ENCODE measurements at places on chromosomes 3 and 15.

DNA sequence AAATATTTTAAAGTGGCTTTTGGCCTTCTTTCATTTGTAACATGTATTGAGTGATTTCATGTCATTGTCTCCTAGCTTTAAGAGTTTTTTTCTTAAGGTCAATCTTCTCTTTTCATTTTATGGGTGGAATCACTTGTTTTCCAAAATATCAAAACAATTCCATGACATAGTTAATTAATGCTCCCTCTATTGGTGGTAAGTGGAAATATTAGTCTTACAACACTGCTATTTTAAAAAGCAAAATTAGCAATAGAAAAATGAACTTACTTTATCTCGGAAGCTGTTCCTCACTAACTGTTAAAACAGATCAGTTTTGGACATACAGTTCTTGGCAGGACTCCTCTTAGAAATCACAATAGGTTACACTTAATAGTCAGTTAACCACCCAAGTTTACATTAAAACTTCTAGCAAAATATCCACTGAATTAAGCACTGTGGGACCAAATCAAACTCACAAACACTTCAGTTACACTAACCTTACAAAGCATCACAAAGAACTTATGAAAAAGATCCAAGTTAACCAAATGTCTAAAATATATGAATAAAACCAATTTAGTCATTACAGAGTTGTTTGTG is 42.4 kb downstream of the TIGIT start:
- no peak for DNase-seq

DNA sequence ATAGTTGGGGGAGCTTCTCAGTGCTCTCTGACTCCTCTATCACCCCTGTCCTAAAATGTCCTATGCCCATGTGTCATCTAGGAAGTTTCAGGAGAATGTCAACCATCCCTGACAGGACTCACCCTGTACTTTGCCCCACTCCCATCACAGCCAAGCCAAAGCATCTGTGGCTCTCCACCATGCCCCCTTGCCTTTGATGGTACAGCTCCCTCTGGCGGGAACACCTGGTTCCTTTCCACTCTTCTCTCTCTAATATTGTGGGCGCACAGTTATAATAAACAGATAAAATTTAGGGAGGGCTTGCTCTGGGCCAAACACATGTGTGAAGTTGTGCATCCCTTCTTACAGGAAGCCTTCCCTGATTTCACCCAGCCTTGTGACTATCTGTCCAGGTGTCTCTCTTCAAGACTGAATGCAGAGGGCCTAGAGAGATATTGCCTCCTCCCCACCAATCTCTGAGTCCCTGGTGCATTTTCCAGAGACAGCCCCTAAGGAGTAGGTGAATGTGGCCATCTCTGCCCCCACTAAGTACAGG is 62.8 kb downstream of the ISG20 start:
- peak; percentile 31 for DNase-seq

GRCh38 chr15:99295840-99296239 is 44.6 kb downstream of the LRRC28 start:
- DNase-seq = no peak

- DNase-seq = no peak
Measured at GRCh38 chr3:48630833-48631232, 4.4 kb downstream of the SLC26A6 start.

GRCh38 chr3:46656778-46657556 is 36.5 kb downstream of the ALS2CL start:
- no peak for DNase-seq

GRCh38 chr3:76509179-76509830 is 530.6 kb upstream of the ROBO2 start:
- no peak for DNase-seq

GRCh38 chr3:124714223-124714853 is 15.9 kb upstream of the UMPS start:
- DNase-seq = no peak

DNA sequence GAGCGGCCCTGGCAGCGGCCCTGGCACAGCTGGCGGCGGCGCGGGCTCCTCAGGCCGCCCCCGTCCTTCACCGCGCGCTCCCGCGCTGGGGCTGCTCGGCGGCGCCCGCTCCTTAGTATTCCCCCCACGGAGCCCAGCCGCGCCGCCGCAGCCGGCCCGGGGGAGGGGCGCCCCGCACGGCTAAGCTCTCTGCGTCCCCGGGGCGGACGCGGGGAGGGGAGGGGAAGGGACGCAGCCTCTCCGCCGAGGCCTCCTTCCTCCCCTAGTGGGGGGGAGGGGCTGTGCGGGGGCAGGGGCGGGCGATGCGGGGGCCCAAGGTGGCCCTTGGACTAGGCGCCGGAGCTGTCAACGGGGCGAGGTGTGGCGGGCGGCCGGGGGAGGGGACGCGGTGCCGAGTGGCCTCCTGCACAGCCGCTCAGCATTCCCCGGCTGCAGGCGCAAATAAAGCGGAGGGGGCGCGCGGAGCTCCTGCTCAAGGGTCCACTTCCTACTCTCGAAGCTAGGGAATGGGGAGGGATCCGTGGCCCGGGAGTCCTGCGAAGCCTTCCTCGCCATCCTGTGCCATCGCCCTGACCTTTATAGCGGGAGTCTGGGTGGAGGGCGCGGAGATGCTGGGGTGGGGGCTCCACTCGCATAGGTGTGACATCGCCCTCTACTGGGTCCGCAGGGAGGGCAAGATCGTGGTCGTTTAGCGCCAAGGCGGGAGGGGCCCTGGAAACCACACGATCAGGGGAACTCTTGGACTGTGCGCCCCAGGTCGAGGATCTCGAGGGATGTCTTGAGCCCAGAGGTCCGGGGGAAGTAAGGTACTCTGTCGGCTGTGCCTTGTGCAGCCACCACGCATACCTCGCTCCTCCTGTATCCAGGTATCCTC is 22.2 kb downstream of the EPHB3 start:
- no peak for DNase-seq

DNA sequence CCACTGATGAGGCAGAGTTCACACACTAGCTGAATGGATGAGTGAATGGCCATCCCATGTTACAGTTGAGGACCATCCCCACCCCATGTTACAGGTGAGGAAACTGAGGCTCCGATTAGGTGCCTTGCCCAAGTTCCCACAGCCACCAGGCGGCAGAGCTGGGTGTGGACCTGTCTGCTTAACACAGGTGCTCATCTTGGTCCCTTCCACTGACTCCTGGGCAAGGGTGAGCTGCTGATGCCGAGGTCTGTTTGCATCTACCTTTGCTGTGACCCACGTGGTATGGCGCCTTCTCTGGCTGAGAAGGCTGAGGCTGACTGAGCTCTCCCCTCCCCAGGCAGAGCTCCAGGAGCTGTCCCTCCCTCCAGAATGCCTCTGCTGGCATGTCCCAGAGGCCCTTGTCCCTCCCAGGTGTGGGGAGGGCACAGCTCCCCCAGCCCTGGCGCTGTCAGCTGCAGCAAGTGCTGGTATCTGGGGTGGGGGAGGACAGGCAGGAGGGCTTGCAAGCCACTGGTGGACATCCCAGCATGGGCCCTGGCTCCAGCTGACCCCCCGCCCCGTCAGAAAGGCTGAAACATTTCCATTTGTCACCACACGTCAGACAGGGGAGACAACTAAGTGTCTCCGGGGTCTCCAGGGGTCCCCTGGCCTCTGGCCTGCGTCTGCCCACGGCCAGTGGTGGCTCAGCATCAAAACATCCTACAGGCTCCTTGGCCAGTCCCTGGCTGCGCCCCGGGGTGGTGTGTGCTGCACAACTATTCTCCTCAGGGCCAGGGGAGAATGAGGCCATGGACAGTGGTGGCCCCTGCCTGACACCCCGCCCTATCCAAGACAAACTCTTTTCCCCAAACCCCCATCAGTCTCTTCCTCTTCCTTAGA is 105.4 kb downstream of the ADCY5 start:
- DNase-seq = no peak

GRCh38 chr3:157404381-157404780 is 32.3 kb upstream of the PTX3 start:
- DNase-seq = no peak

DNA sequence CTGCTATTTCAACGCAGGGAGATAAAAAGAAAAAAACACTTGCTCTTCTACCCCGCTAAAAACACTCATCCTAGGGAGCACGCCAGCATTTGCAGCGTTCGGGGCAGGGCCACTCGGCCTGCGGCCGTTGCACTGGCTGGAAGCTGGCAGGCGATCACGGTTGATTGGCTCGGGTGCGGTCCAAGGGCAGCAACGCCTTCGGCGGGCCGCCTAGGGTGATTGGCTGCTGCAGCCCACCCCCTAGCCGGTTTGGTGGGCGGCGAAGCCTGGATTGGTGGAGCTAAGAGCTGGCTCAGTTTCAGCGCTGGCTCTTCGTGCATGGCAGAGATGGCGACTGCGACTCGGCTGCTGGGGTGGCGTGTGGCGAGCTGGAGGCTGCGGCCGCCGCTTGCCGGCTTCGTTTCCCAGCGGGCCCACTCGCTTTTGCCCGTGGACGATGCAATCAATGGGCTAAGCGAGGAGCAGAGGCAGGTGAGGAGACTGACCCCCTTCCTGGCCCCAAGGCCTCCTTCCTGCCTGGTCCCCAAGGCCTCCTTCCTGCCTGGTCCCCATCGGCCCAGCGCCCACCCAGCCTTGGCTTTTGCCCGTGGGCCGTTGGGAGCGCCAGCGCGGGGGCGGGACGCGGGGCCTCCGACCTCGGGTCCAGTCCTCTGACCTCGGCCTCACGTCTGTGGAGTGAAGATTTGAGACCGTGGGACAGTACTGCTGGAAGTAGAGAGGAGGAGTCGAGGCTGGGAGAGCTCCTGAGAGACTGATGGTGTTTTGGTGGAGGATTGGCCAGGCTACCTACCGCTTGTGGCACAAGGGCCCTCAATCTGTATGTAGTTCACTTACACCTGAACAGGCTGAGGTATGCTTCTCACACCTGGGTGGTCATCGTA is at the start of gene IVD:
IVD (plus strand) TSS at position 295 of the 881 bp plus-strand sequence; CDS start at position 328, 33 bp downstream.
- peak; percentile 89 for DNase-seq

GRCh38 chr3:74531491-74531890 is 83.0 kb downstream of the CNTN3 start:
- no peak for DNase-seq

DNA sequence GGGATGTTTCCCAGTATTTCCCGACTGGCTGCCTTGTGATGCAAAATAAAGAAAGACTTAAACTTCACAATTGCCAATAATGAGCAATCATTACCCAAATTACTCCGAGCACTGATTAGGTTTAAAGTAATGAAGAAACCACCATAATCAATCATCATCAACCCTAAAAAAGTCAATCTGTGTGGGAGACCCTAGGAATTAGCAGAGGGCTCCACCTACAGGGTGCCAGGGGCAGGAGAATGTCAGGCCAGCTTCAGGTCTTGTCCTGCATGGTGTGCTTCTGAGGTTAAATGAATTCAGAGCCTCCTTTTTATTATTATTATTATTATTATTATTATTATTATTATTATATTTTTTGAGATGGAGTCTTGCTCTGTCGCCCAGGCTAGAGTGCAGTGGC is 478.0 kb upstream of the ARRDC4 start:
- no peak for DNase-seq

DNA sequence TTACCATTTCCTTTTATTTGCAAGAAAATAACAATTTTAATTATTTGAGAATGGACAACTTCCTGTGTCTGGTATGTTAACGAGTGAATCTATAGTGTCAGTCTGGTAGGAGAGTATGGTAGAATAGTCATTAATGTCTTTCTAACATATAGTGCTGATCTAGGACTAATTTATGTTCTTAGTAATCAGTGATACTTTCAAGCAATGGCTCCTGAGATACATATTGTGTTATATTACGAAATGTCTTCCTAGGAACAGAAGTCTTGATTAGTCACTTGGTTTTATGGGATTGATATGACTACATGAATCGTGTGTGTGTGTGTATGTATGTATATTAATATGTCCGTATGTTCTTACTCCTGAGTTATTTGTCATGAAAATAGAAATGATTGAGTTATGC is 66.6 kb upstream of the PAQR5 start:
- DNase-seq = no peak

DNA sequence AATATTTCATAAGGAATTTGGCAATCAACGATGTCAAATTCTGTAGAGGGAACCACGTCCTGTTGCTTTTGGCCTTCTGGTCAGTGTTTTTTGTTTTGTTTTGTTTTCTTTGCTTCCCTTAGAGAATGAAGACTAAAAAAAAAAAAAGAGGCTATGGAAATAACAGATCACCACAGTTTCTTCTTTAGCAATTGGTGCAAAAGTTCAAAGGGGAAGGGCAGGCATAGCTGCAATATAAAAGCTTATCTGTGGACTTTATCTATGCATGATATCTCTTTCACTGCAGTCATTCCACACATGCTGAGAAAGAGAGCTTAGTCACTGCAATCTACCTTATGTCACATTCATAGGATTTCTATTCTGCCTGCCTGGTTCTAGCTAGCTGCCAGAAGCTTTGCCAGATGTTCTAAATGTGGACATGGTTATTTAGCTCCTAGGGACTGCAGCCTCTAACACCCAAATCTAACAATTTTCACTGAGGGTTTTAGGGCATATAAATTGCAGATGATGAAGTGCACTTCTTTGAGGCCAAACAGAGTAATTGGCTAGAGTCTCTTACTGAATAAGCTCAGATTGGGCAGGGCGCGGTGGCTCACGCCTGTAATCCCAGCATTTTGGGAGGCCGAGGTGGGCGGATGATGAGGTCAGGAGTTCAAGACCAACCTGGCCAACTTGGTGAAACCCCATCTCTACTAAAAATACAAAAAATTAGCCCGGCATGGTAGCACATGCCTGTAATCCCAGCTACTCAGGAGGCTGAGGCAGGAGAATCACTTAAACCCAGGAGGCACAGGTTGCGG is 637.2 kb downstream of the NTRK3 start:
- no peak for DNase-seq

GRCh38 chr3:101890716-101891115 is 41.4 kb downstream of the NFKBIZ start:
- DNase-seq = no peak

GRCh38 chr3:50671331-50671730 is 3.4 kb upstream of the DOCK3 start:
- no peak for DNase-seq

GRCh38 chr3:112777811-112778210 is 68.9 kb downstream of the CD200R1L start:
- no peak for DNase-seq

DNA sequence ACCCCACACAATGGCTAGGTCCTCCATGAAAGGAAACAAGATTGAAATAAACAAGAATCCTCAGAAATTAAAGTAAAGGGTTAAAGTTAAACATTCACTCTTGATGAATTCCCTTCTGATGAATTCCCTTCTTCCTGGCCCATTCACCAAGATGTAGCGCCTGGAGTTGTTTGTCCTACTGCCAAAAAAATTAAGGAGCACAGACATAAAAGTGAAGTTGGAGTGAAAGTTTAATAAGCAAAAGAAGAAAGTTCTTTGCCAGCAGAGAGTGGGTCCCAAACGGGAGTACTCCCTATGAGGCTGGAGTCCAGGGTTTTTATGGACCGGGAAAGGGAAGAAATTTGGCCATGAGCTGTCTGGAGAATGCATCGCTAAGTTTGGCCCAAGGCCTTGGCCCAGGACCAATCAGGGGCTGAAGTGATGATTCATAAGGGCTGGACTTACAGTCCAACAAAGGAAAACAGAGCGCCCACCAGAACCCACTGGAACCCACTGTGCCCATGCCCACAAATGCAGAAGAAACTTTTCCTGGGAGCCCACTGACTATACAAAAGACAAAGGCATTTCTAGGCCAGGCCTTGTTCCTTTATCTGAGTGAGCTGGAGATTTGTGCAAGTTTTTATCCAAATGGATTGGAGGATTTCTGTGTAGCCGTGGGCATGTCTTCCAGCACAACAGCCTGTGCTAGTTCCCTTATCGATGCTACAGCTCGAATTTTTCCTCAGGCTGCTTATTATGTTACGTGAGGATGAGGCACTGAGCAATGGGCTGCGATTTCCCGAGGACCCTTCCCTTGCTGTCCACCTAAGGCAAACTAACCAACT is 1561.6 kb downstream of the OTOL1 start:
- no peak for DNase-seq

Data from CD4-positive, alpha-beta T cell treated with Interleukin-21 for 1 hour (primary cell).